ENCODE measurements at places on chromosomes 5 and 9. TPM values are rescaled to one million over a fixed set of nuclear protein-coding genes. Genes with fewer than 3 reads are reported as not detected.

DNA sequence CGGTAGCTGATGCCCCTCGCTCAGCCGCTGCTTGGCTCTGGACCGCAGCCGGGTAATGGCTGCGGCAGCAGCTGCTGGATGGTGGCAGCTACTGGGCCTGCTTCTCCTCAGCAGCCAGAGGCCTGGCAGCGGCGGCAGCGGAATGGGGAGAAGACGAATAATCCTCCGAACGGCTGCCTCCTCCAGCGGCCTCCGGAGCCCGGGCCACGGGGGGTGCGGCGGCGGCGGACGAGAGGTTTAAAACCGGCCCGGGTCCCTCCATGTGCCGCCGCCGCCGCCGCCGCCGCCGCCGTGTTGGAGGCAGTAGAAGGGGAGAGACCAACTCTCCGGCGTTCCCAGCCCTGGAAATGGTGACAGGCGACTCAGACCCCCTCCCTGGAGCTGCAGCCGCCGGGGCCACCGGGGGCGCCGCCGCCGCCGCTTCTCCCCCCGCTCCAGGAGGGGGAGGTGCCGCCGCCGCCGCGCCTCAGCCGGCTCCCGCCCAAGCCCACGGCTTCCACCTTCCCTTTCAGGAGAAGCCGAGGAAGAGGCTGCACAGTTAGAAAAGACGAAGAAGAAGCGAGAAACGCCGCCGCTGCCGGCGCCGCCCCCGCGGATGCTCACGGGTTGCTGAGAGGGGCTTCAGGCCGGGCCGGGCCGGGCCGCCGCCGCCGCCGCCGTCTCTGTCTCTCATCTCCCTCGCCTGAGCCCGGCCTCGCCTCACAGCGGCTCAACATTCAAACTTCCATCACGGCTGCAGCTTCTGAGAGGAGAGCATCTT lies 118.4 kb upstream of the PRSS3 start:
- DNase-seq: peak; percentile 63

- no peak for DNase-seq
Measured at GRCh38 chr5:139693676-139694364, 45.7 kb downstream of the CXXC5 start.

DNA sequence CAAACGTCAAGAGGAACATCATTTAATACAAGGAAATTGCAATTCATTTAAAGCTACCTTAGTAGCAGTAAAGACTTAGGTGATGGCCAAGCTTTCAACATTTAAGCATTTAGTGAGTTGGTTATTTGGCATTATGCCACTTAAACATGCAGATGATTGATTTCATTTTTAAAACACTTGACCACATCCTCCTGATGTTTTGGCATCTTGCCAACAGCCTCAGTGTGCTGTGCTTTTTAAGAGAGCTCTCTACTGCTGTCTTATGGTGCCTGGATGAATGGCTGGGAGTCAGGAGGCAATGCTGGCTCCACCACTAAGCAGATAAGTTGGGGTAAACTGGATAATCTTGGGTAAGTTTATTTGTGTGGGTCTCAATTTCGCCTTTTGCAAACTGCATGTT lies 364.5 kb downstream of the MAN2A1 start:
- DNase-seq: no peak

GRCh38 chr9:19271081-19271480 lies 40.6 kb downstream of the DENND4C start:
- no peak for DNase-seq

DNA sequence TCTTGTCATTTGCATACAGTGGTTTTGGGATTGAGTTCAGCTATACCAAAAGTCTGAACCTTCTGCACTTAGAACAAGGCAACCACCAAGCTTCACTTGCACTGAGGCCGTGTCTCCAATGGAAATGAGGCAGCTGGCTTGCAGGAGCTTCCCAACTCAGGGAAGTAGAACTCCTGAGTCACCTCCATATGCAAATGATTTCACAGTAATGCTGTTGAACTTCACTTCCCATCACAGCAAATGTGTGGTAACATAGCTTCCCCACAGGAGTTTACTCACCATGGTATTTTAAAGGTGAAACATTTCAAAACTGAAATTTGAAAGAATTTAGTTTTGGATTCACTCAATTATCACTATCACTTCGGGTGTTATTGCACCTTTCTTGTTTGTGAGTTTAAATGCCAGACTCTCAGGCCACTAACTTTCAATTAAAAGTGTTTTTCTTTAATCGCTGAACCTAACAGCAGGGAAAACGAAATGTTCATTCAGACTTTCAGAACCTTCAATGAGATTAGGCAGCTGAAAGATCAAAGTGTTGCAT lies 9.0 kb downstream of the CD274 start:
- DNase-seq: peak; percentile 34

DNA sequence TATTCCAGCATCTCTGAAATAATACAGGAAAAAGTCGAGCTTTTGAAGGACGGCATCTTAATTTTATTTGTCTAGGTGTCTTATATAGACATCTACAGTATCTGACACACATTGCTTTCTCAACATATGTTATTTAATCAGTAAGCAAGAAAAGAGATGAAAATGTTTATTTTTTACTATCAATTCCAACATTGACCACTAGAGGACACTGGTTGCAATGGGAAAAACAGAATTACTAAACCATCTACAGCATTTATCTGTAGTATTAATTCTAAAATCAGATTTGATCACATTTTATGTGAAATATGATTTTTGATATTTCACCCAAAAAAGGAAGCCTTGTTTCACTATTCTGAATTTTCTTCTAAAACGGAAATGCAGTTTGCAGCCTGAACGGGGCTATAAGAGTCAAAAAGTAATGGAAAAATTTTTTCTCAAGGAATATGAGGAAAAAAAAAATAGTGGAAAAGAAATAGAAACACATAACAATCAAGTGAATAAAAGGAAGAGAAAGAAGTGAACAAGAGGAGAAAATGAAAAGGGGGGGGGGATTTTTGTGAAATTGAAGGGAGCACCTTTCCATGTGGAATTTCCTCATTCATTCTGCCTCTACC lies 98.6 kb downstream of the OSTF1 start:
- DNase-seq: no peak

GRCh38 chr5:4868140-4868735 lies 271.9 kb upstream of the ADAMTS16 start:
- DNase-seq: peak; percentile 64

DNA sequence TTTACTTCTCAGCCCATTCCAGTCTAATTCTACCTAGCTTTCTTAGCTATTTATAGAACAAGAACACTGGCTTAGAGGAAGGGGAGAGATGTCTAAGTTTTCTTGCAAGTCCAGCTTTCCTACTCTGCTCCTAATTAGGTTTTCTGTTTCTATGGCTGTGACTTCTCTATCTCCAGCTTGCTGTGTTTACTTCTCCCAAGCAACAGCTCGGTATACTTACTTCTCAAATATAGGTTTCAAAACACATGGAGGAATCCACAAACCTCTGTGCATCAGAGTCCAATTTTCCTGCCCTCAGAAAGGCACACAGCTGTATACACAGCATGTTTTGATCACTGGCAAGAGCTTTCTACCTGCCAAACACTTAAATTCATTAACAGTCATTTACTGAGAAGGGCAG lies 17.4 kb upstream of the HMGCR start:
- no peak for DNase-seq

INSL4 gene
- not detected for total RNA-seq

VCAN gene
- total RNA-seq: 278 TPM

CDO1 gene
- 12.2 TPM for total RNA-seq

IFNK gene
- total RNA-seq: not detected

TOPORS gene
- 31.9 TPM for total RNA-seq

PRLR gene
- total RNA-seq: 2.5 TPM
